ELR (cell line): ENCODE measurements at places on chromosomes 5 and 9.

DNA sequence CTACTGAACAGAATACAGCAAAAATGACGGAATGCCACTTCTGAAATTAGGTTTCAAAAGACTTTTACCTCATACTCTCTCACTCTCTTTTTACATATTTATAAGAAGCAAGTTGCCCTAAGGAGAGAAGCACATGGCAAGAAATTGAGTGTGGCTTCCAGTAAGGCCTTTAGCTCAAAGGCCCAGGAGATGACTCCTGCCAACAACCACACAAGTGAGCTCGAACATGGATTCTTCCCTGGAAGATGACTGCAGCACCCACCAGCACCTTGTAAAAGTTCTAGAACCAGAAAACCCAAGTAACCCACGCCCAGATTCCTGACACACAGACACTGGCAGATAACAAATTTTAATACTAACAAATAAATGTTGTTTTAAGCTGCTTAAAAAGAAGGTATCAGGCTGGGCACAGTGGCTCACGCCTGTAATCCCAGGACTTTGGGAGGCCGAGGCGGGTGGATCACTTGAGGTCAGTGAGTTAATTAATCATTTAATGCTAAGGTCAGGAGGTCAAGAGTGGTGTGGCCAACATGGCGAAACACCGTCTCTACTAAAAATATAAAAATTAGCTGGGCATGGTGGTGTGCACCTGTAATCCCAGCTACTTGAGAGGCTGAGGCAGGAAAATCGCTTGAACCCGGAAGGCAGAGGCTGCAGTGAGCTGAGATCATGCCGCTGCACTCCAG, 17.0 kb downstream of the PTBP3 start:
- DNase-seq, result no peak

DNA sequence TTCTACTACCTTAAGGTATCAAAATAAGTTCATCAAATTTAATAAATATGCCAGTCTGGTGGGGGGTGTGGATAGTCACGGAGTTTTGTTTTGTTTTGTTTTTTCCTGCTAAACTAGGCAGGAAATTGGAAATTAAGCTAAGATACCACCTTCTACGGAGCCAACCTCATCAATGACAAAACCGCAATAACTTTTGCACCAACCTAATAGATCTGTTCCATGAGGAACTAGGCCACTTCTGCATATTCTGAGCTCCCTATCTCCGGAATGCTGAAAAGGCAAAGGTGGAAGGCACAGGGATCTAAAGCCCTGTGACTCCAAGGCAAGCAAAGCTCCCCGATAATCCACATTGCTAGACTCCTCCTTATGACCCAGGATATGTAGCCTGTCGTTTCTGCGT, 5.8 kb upstream of the OR1L4 start:
- DNase-seq, result no peak

DNA sequence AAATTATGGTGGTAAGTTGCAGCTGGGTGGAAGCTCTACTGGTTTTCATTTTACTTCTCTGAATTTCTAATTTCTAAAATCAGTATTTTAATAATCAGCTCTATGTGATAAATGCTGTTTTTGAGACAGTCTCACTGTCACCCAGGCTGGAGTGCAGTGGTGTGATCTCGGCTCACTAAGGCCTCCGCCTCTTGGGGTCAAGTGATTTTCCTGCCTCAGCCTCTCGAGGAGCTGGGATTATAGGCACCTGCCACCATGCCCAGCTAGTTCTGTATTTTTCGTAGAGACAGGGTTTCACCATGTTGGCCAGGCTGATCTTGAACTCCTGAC, 1.5 kb upstream of the RALGDS start:
- no peak for DNase-seq

DNA sequence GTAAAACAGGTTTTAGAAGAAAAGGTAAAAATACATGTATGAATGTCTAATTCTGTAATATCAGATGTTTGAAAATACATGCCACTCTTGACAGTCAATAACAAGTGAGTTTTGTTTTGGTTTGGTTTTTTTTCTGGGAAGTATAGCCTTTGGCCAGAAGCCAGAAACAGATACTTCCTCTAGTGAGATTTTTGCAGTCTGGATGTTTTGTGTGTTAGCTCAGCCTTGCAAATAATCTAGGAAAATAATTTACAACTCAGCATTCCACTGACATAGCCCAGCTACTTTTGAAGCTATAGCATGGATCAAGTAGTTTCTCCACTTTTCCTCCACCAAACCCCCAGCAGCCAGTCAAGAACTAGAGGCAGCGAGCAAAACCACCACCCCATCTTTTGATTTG, 56.7 kb downstream of the SLC1A1 start:
- DNase-seq, result no peak

DNA sequence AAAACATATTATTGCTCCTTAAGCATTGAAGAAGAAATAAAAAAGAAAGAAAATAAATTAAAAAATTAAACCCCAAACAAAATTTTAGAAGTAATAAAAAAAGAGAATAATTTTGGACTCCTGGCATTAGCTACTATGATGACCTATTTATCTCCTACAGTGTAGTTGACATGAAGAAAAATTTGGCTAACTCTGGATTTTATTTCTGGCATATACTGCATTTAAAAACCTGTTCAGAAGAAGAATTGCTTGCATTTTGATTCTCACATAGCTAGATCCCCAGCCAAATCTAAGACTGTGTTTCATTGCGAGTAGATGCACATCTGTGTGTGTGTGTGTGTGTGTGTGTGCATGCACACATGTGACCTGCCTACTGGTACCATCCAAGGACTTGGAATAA, 30.1 kb upstream of the GABRG2 start:
- no peak for DNase-seq

GRCh38 chr9:136015656-136016571, 54.7 kb upstream of the UBAC1 start:
- DNase-seq, result no peak

DNA sequence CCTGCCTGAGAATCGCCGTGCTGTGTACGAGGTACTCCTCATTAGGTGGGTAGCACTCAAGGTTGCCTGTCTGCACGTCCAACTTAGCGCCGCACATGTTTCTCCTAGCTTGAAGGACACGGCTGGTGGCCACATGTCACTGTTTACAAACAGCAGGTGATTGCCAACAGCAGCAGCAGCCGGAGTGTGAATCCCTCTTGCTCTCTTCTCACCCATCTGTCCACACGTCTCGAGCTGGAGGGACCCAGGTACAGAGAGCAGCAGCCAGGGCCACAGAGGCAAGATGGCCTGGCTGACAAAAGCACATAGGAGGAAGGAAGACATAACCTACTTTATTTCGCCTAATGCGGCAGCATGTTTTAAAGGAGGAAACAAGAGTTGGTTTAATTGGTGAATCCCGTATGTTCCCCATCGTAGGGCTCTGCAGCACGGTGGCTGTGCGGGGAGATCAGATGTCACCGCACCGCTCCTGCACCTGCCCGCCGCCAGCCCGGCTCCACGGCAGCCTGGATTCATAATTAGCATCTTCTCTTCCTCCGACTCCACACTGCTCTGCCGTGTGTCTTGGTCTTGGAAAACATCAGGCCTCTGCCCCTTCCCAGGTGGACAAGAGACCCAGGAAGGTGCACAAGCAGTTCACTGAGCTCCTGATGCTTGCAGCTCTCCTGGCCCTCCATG, 201.6 kb upstream of the IRX1 start:
- no peak for DNase-seq

DNA sequence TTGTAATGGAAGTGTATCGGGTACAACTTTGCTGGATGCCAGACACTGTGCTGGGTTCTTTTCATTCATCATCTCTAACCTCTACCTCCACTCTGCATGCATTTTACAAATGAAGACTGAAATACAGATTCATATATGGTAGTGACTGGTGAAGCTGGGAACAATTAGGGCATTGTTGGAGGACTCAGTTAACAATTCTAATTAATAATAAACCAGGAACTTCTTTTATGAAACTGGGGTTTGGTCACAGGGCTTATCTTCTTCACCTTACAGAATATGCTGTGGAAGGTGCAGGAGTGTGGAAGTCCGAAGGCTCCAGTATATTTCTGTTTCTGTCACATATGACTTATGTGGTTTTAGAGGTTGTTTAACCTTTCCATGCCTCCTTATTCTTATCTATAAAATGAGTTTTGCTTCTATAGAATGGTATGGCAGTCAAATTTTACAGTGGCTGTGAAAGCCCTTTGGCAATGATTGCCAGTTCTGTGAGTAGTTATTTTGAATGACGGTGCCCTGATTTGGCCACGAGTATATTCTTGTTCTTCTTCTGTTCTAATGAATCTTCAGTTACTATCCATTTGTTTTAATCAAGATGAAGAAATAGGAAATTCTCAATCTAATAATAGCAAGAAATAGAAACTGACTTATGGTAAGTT, 284.7 kb downstream of the GABRB2 start:
- no peak for DNase-seq

DNA sequence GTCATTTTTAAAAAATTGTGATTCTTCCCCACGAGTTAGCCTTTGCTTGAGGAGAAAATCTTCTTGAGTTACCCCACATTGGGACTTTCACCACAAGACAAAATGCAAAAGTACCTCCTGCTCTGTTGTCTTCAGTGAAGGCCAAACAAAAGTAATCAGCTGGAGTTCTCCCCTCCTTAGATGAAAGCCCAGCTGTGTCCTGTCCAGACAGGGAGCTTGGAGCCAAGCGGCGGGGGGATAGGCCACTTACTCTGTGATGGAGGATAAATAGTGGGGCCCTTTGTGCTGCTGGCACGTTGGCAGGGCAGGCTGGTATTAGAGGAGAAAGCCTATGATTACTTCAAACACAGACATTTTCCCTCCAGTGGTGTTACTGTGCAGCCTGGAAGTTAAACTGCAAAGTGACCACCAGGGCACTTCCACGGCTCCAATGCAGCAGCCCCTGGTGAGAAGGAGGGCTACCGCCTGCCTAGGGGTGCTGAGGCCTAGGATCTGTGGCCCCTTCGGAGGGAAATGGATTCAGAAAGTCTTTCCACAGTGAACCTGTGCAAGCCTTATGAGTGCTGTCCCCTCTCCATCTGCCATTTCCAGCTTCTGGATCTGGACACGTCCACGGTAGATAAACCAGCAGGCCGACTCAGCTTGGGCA, 155.0 kb downstream of the TMEM167A start:
- no peak for DNase-seq

GRCh38 chr9:94825611-94825958, 99.1 kb downstream of the AOPEP start:
- no peak for DNase-seq

DNA sequence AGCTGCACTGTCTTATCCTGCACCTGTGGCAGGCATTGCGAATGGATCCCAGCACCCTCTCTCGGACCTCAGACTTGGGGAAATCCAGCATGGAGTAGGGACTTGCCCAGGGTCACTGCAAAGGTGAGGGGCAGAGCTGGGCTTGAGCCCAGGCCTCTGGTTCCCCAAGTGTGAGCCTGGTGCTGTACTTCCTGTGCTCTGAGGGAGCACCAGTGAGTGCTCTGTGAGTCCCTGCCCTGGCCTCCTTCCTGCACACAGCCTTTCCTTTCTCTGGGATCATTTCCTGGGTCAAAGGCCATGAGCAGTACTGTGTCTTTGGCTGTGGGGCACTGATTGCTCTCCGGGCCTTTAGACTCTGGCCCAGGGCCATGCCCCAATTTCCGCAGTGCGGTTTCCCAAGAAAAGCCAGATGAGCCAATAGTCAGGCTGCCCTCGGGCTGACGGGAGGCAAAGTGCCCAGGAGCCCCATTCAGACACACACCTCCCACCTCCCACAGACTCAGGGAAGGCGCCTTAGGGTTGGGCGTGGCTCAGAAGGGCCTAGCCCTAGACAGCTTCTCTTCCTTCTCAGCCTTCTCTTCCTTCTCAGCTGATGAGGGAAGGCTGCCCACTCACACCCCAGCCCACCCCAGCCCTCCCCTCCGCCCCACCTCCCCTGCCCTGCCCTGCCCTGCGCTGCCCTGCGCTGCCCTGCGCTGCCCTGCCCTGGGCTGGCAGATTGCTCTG, 23.3 kb upstream of the TRIM14 start:
- DNase-seq, result no peak

DNA sequence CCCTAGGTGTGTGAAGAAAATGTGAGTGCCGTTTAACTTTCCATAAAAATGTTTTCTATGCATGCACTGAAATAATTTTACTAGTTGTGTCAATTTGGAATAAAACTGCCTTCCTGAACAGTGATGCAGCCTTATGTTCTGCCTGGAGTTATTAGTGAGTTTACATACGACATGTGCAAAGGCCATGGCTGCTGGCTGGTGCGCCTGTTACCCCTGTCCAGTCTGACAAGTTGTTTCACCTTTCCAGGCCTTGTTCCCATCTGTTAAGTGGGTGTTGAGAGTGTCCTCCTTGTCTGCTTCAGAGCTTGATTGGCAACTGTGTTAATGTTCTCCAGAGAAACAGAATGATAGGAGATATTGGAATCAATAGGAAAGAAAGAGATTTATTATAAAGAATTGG, 60.6 kb downstream of the TJP2 start:
- no peak for DNase-seq

GRCh38 chr9:82105729-82106128, 117.2 kb downstream of the SPATA31D1 start:
- DNase-seq, result no peak

DNA sequence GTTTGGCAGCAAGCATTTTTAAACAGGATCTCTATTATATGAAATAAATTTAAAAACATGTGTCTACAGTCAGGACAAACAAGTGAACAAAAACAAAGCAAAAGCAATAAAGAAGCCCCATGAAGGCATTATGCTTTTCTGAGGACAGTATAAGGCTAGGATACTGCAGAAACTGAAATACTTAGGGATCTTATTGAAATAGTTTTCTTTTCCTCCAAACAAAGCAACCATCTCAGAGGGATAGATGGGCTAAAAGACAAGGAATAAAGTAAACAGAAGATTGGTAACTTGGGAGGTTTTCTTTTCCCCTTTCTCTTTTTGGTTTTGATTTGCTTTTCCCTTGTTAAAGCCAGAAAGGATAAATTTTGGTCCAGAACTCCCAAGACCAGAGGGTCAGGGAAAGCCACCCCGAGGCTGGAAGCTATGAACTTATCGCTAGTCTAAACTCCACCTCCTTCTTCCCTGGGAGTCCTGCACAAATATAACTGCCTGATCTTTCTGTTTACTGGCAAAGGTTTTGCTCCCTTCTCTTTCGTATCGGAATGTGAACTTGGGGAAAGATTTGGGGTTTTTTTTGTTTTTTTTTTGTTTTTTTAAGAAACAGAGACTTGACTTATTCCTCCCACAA, 164.0 kb downstream of the GHR start:
- no peak for DNase-seq

DNA sequence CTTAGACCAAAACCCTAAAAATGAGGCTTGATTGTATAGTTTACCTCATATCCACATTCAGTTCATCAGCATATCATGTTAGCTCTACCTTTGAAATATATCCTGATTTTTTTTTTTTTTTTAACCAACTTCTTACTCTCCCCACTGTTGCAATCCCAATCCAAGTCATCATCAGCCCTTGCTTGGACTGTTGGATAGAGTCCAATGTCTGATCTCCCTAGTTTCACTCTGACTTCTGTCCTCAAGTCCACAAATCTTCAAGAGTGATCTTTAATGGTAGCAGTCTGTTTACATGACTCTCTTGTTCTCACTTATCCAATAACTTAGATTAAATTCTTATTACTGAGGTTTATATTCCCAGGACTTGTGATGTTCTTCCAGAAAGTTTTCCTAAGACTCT, 30.8 kb downstream of the NAA35 start:
- DNase-seq, result no peak

GRCh38 chr5:170511551-170512258, 7.9 kb downstream of the KCNIP1 start:
- no peak for DNase-seq
